PC-9 (cell line): ENCODE measurements at places on chromosomes 3 and 15. TPM values are rescaled to one million over a fixed set of nuclear protein-coding genes. Genes with fewer than 3 reads are reported as not detected.

The PLCL2 gene
- 4.4 and 4.6 TPM in 2 replicates for total RNA-seq

The KLHDC8B gene
- total RNA-seq: 13.1 and 15.3 TPM in 2 replicates

The MEIS2 gene
- total RNA-seq: 25.0 and 29.1 TPM in 2 replicates

GRCh38 chr15:33021806-33022389, 172.6 kb downstream of the FMN1 start:
- H3K27me3 ChIP-seq: no peaks in the 10 kb centered on the region
- H3K4me3 ChIP-seq: no peak overlapping the region
- no peaks in the 10 kb centered on the region for H3K36me3 ChIP-seq
- no peak for DNase-seq
- H3K4me1 ChIP-seq: peaks cover 13% of the 10 kb centered on the region

DNA sequence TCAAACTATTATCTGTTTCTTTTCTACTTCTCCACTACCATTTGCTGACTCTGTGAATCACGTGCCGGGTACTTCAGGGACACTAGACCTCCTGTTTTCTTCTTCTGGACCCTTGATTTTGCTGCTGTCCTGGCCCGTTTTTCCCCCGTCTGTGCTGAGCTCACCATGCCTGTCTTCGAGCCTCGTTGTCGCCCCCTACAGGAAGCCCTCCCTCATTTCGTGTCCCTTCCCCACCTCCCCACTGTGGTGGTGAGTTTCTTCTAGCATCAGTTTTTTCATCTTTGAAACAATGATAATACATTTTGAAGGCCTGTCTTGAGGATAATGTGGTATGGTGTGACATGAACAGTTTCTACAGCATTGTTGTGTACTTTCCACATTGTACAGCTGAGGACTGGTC, 12.8 kb downstream of the GABRG3 start:
- H3K36me3 ChIP-seq: no peaks in the 10 kb centered on the region
- no peak overlapping the region for H3K27ac ChIP-seq
- no peak overlapping the region for H3K4me3 ChIP-seq
- no peaks in the 10 kb centered on the region for H3K4me1 ChIP-seq
- peaks cover 3% of the 10 kb centered on the region for H3K27me3 ChIP-seq
- no peak for DNase-seq

- DNase-seq: no peak
- no peaks in the 10 kb centered on the region for H3K4me1 ChIP-seq
- H3K27ac ChIP-seq: no peak overlapping the region
- no peak overlapping the region for H3K4me3 ChIP-seq
- no peaks in the 10 kb centered on the region for H3K27me3 ChIP-seq
Observed at GRCh38 chr3:59467476-59467875, 417.7 kb upstream of the CFAP20DC start.

DNA sequence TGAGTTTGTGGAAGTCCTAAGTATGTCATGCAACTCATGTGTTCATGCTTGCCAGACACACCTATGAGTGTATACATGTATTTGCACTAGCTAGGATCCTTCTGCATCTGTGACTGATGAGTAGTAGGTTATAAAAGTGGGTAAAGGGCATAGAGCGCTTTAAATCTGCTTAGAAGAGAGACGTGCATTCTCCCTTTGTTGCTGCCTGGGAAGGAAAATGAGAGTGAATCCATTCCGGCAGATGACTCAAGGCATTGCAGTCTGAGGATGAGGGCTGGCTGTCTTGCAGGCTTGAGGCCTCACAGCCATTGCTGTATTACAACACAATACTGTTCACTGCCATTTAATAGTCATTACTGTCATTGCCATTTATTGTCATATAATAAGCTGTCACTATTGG, 120.8 kb upstream of the UMPS start:
- no peak for DNase-seq
- H3K27ac ChIP-seq: no peak overlapping the region
- H3K27me3 ChIP-seq: no peaks in the 10 kb centered on the region
- no peak overlapping the region for H3K4me3 ChIP-seq
- H3K4me1 ChIP-seq: peaks cover 15% of the 10 kb centered on the region
- H3K36me3 ChIP-seq: no peaks in the 10 kb centered on the region

- H3K4me3 ChIP-seq: no peak overlapping the region
- H3K4me1 ChIP-seq: peaks cover 21% of the 10 kb centered on the region
- no peak overlapping the region for H3K27ac ChIP-seq
- DNase-seq: no peak
Observed at GRCh38 chr3:186417791-186418190, 55.8 kb upstream of the DGKG start.

The KNG1 gene
- not detected in 2 replicates for total RNA-seq

The TRAT1 gene
- total RNA-seq: not detected in 2 replicates

GRCh38 chr15:47669221-47669620, 48.1 kb upstream of the SEMA6D start:
- no peaks in the 10 kb centered on the region for H3K36me3 ChIP-seq
- H3K27ac ChIP-seq: no peak overlapping the region
- H3K4me3 ChIP-seq: no peak overlapping the region
- H3K27me3 ChIP-seq: no peaks in the 10 kb centered on the region
- no peak for DNase-seq

The NANOGP8 gene
- not detected in 2 replicates for total RNA-seq

- peaks cover 10% of the 10 kb centered on the region for H3K4me1 ChIP-seq
- H3K27ac ChIP-seq: no peak overlapping the region
- no peak for DNase-seq
- no peaks in the 10 kb centered on the region for H3K27me3 ChIP-seq
- H3K36me3 ChIP-seq: no peaks in the 10 kb centered on the region
Observed at GRCh38 chr3:111763968-111764367, 95.1 kb upstream of the PHLDB2 start.

DNA sequence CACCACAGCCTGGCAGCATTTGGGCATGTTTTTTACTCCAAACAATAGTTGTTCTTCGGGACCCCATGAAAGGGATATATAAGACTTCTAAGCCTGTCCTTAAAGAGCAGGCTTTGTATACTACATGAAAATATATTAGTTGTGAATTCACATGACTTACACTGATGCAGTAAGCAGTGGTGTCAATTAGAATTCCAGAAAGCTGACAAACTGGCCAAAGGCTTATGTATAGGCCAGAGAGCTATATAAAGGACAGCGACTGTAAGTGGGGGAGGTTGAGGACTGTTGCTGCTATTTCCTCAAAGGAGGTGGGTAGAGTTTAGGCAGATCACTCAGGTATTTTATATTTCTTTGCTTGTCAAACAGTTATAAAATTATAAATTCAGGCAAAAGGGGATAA, 24.8 kb downstream of the KPNA4 start:
- no peak overlapping the region for H3K4me3 ChIP-seq
- no peaks in the 10 kb centered on the region for H3K4me1 ChIP-seq
- no peak overlapping the region for H3K27ac ChIP-seq
- peaks cover 11% of the 10 kb centered on the region; the same call in 1 of the 2 replicates for H3K36me3 ChIP-seq
- no peak for DNase-seq
- H3K27me3 ChIP-seq: no peaks in the 10 kb centered on the region

DNA sequence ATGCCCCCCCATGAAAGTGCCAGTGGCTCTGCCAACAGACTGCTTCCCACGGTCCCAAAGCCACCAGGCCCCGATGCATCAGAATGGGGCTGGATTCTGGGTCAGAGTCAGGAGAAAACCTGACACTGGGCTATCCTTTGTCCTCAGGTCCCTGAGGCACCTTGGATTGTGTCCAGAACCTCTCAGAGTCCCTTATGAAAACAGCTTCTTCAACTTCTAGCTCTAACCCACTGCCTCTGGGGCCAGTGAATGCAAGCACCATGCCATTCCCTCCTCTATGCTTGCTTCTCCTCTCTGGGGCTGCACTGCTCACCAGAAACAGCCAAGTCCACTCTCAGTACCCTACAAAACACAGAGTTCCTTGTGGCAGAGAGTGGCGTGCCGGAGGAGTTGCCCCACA, 9.9 kb downstream of the CRABP1 start:
- no peaks in the 10 kb centered on the region; the same call in 1 of the 2 replicates for H3K4me1 ChIP-seq
- H3K36me3 ChIP-seq: no peaks in the 10 kb centered on the region
- H3K27me3 ChIP-seq: peaks cover 10% of the 10 kb centered on the region; the same call in 1 of the 2 replicates
- no peak for DNase-seq
- no peak overlapping the region for H3K27ac ChIP-seq

The OCA2 gene
- not detected in 2 replicates for total RNA-seq

The RBP2 gene
- not detected in 2 replicates for total RNA-seq

- H3K36me3 ChIP-seq: no peaks in the 10 kb centered on the region
- DNase-seq: no peak
- H3K27me3 ChIP-seq: peaks cover 11% of the 10 kb centered on the region; the same call in 1 of the 2 replicates
Observed at GRCh38 chr15:88215066-88215648, 41.4 kb downstream of the NTRK3 start.

The OSTN gene
- not detected in 2 replicates for total RNA-seq

DNA sequence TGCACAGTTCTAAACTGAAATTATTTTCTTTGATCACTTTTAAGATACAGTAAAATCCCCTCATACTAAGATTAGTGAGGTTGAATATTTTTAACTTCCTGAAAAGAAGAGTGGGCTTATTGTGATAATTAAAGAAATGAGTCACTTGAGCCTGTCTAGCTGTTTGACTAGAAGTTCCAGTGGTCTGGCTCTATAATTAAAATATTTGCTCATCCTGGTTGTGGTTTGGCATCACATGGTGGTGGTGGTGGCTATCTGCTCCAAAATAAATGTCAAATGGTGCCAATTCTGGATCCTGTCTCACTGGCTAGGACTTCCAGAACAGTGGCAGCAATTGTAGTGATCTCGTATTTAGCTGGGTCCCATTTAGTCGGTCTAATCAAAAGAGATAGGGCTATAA, 8.6 kb upstream of the TEX9 start:
- no peak overlapping the region for H3K27ac ChIP-seq
- H3K27me3 ChIP-seq: no peaks in the 10 kb centered on the region
- no peaks in the 10 kb centered on the region for H3K36me3 ChIP-seq
- DNase-seq: peak; percentile 50

- no peak overlapping the region for H3K27ac ChIP-seq
- no peaks in the 10 kb centered on the region for H3K36me3 ChIP-seq
- no peaks in the 10 kb centered on the region for H3K4me1 ChIP-seq
- no peak for DNase-seq
- H3K4me3 ChIP-seq: no peak overlapping the region
Observed at GRCh38 chr15:38849046-38849445, 284.4 kb upstream of the RASGRP1 start.

DNA sequence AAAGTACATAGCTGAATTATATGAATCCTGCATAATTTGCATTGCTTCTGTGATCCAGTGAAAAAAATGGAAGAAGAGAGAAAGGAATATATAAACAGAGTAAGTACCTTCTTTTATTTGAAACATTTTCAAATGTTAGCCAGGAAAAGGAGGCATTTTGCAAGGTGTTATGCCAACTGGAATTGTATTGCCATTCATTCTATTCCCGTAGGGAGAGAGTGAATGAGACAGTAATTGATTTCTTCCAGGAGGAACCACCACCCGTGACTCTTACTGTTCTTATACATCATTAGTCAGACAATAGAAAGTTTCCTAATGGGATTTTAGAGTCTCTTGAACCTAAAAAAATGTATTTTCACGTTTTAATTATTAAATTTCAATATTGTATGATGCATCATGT, 324.1 kb upstream of the ALCAM start:
- no peaks in the 10 kb centered on the region for H3K4me1 ChIP-seq
- no peaks in the 10 kb centered on the region for H3K27me3 ChIP-seq
- H3K4me3 ChIP-seq: no peak overlapping the region
- H3K36me3 ChIP-seq: no peaks in the 10 kb centered on the region

- H3K36me3 ChIP-seq: peaks cover 5% of the 10 kb centered on the region; the same call in 1 of the 2 replicates
- no peaks in the 10 kb centered on the region for H3K4me1 ChIP-seq
- no peak for DNase-seq
- H3K4me3 ChIP-seq: no peak overlapping the region
Observed at GRCh38 chr3:138740072-138740471, 94.7 kb downstream of the PIK3CB start.

The ADIPOQ gene
- not detected in 2 replicates for total RNA-seq

GRCh38 chr15:51751697-51752683, 593 bp downstream of the TMOD2 start:
- no peak overlapping the region for H3K27ac ChIP-seq
- DNase-seq: no peak
- H3K4me3 ChIP-seq: peak overlapping the region; percentile 62; the same call in 1 of the 2 replicates
- no peaks in the 10 kb centered on the region for H3K36me3 ChIP-seq
- no peaks in the 10 kb centered on the region for H3K4me1 ChIP-seq

DNA sequence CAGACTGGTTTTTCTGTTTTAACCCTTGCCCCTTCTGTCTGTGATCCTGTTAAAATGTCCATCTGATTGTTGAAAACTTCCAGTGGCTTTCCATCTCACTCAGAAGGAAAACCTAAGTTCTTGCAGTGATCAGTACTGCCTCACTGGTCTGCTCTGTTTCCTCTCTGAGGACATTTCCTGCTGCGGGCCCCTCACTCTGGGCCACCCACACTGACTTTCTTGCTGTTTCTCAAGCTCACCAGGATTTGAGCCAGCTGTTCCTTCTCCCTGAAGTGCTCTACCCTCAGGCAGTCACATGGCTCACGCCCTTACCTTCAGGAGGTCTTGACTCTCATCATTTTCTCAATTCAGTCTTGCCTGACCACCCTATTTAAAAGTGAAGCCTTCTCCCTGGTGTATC, 1.8 kb downstream of the GRK7 start:
- no peak overlapping the region for H3K4me3 ChIP-seq
- H3K27me3 ChIP-seq: no peaks in the 10 kb centered on the region
- H3K4me1 ChIP-seq: no peaks in the 10 kb centered on the region
- H3K36me3 ChIP-seq: no peaks in the 10 kb centered on the region

- DNase-seq: no peak
- no peak overlapping the region for H3K4me3 ChIP-seq
- no peaks in the 10 kb centered on the region for H3K27me3 ChIP-seq
- no peaks in the 10 kb centered on the region for H3K4me1 ChIP-seq
- no peaks in the 10 kb centered on the region for H3K36me3 ChIP-seq
Observed at GRCh38 chr15:62407216-62407615, 242.1 kb upstream of the C2CD4B start.

The GRIP2 gene
- total RNA-seq: not detected in 2 replicates

The UCN2 gene
- total RNA-seq: 2.8 and 4.2 TPM in 2 replicates

DNA sequence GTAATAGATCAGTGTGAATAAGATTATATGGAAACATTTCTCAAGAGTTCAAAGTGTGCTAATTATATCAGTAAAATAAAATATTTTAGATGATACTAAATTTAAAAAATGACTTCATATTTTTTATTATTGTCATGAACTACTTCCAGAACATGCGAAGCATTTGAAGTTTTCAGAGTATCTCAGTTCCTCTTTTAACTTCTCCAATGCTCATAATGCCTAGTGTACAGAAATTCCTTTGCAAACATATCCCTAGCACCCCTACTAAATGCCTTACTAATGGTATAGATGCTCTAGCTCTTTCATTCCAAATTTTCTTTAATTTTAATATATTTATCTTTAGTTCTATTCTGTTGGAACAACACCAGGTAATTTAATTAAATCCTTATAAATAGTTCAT, 580.4 kb downstream of the CADM2 start:
- H3K27me3 ChIP-seq: no peaks in the 10 kb centered on the region
- H3K4me3 ChIP-seq: no peak overlapping the region
- H3K36me3 ChIP-seq: no peaks in the 10 kb centered on the region
- H3K27ac ChIP-seq: no peak overlapping the region
- DNase-seq: no peak
- no peaks in the 10 kb centered on the region for H3K4me1 ChIP-seq
